ENCODE measurements at places on chromosomes 5 and 9.

GRCh38 chr5:159017786-159018185, 81.9 kb downstream of the EBF1 start:
- no peak for DNase-seq

DNA sequence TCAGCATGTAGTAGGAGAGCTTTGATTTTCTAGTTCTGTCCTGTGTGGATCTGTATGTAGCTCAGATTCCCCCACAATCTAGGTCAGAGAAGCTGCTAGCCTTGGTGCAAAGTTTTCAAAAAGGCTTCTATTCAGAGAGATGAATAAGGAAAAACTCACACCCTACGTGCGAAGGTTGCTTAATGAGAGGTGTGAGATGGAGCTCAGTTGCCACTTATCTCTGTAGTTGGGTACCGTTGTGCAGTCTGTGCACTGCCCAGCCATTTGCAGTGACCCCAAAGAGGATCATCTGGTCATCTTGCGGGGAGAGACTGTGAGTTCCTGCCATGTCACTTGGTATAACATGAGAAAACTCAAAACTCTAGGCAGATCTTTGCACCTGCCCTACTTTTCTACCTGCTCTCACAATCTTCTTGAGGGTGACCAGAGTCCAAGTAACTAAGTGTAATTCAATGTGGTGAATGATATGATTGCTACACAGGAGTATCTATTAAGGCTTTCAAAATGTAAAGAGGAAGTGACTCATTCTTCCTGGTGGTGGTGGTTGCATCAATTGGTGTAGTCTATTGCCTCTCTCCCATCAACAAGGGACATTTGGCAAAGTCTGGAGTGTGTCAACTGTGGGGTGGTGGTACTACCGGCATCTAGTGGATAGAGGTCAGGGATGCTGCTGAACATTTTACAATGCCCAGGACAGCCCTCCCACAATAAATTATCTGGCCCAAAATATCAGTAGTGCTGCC, 65.2 kb downstream of the TMC1 start:
- DNase-seq: no peak

- DNase-seq: no peak
Observed at GRCh38 chr5:135073761-135074345, 39.8 kb upstream of the PITX1 start.

DNA sequence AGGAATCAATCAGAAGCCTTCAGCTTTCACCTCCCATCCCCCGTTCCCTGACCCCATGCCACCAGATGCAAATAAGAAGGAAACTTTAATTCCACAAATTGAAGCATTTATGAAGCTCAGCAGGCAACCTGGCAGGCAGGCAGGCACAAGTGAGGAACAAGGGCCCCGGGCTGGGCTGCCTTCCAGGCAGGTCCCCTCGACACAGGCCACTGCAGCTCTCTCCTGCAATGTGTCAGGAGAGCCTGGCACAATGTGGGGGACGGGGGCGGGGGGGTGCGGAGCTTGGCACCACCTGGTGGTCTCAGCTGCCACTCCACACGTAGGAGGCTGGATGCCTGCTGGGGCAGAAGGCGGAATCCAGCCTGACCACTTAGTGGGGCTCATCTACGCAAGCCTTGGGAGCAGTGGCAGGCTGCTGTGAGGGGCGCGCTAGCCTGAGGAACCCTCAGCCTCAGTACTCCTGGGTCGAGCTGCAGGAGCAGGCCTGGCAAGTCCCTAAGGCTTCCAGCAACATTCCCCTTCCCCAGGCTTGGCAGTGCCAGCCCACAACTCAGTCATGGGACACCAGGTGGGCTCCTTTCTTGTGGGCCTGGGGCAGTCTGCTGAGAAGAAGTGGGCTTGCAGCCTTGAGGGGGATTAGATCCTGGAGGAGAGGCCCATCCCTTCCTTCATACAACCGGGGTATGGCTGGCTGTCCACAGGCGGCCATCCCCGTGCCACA, 50.2 kb upstream of the KCNMB1 start:
- DNase-seq: no peak

GRCh38 chr9:136848393-136849037, 694 bp upstream of the PHPT1 start:
- peak; percentile 54 for DNase-seq

- DNase-seq: no peak
Observed at GRCh38 chr9:83219924-83220438, 157.0 kb upstream of the RASEF start.

- DNase-seq: no peak
Observed at GRCh38 chr5:88606173-88606572, 276.8 kb downstream of the MEF2C start.

DNA sequence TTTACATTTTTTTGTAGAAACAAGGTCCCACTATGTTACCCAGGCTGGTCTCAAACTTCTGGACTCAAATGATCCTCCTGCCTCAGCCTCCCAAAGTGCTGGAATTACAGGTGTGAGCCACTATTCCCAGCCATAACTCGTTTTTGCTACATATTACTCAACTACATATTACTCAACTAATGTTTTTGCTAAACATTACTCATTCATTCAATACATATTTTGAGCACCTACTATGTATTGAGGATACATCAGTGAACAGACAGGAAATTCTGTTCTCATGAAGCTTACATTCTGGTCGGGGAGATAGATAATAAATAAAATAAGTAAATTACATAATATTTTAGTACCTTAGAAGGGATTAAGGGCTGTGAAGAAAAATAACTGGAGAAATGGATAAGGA, 34.9 kb upstream of the STOM start:
- DNase-seq: no peak

DNA sequence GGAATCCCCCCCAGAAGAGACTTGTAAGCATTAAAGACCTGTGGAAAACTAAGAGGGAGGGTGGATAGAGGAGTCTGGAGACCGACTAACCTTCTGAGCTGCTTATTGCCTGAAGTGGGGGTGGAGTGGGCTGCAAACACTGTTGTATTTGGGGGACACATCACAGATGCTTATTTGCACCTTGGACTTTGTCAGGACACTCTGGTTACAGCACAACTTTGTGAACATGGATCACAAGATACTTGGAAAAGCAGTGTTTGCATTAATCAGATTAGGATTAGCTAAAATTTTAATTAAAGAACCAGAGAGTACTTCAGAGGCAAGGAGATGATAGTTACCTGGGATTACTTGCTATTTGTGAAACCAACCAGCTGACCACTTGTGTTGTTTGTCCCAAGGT, 30.9 kb downstream of the TMC1 start:
- no peak for DNase-seq

GRCh38 chr5:32308946-32309345, 3.8 kb downstream of the MTMR12 start:
- DNase-seq: no peak

DNA sequence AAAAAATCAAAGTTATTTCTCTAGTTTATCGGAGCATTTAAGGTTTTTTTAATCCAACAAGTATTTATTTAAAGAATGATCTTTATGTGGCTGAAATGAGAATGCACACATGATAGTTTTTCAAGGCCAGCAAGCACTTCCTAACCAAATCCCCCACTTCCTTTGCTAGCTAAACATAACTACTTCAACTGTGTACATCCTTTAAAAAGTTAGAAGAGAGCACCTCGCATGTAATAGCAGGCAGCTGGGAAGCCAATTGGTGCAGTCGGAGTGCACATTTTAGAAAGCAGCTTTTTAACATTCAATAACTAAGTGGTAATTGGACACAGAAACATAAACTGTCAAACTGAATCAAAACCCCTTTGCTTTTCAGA, 245.7 kb downstream of the BNC2 start:
- DNase-seq: no peak

GRCh38 chr5:53073348-53073747, 36.2 kb downstream of the MOCS2 start:
- DNase-seq: no peak

DNA sequence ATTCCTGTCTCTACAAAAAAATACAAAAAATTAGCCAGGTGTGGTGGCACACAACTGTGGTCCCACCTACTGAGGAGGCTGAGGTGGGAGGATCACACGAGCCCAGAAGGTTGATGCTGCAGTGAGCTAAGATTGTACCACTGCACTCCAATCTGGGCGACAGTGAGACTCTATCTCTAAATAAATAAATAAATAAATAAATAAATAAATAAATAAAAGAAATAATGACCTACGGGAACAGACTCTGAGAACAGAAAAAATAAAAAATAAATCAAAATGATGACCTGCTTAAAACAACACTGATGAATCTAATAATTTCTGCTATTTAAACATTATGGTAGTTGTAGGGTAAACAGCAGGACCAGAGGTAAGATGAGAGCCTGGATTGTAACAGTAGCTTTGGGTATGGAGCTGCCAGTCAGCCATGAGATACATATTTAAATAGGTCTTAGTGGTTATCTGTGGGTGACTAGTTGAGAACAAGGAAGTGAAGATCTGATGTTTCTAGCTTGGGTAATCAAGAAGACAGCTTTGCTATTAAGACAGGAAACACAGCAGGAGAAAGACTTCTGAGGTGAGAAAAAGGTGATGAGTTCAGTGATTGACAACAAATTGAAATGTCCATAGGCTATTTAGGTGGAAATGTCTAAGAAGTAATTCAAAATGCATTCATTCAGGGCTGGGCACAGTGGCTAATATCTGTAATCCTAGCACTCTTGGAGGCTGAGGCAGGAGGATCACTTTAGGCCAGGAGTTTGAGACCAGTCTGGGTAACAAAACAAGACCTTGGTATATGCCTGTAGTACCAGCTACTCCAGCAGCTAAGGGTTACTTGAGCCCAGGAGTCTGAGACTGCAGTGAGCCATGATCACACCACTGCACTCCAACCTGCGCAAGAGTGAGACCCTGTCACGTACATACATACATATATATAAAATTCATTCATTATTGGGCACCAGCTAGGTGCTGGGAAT, 11.0 kb downstream of the RNF145 start:
- DNase-seq: peak; percentile 80

Data from B cell (primary cell).